ENCODE measurements at places on chromosomes 16 and 17.

GRCh38 chr17:34156401-34156740, 98.7 kb upstream of the CCL2 start:
- DNase-seq: no peak

DNA sequence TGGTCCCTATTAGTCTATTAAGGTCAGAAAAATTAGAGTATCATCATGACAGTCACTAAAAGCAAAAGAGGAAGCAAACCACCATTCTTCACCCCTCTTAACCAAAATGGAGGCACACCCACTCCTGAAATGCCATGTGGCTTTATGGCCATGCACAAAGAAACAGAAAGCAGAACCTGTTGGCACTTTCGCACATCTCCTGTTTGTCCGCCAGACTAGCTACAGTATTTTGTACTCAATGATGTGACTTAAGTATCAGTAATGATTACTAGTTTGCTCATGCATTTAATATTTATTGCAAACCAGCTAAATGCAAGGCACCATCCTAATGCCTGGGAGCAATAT, 70.2 kb upstream of the GNAO1 start:
- no peak for DNase-seq

- peak; percentile 30 for DNase-seq
Measured at GRCh38 chr16:69366431-69366830, 14.8 kb upstream of the TMED6 start.

DNA sequence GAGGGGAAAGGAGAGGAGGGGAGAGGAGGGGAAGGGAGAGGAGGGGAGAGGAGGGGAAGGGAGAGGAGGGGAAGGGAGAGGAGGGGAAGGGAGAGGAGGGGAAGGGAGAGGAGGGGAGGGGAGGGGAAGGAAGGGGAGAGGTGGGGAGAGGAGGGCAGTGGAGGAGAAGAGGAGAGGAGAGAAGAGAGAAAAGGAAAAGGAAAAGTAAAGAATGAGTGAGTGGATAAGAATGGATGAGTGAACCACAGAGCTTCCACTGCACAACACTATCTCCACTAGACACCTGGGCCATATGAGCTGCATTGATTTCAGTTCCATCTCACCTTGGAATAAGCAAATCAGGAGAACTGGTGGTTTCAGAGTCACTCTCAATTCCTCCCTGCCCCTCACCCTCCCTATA, 204.1 kb upstream of the TOX3 start:
- DNase-seq: no peak

DNA sequence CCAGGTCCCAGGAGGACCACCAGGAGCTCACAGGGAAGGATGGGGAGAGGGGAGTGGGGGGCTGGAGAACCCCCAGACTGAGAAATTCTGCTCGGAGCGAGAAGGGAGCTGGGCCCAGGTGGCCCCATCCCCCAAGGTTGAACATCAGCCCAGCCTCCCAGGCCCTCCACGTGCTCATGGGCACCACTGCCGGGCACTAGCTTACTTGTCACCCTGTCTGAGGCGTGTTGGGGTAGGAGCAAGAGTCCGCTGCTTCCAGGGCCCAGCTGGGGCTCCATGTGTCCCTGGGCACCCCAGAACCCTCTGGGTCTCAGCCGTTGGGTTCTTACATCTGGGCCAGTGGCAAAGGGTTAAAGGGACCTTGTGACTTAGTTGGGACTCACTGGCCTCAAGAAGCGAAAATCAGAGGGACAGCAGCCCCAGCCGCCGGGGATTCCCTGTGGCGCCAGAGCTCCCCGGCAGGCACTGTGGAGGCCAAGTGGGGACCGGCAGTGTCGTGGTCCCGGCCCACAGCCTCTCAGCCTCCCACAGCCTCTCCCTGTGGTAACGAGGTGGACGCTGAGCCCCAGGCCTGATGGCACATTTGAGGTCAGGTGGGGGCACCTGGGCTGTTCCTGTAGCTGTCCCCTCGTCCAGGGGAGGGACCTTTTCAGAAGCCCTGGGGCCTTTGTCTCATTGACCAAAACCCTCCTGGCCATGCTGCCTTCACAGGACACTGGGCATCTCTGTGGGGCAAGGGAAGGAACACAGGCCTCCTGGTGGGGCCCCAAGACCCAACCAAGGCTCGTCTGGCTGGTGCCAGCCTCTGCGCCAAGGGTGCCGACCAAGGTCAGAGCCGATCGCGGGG, 33.7 kb upstream of the CDH15 start:
- DNase-seq: no peak

GRCh38 chr16:51747329-51747728, 596.3 kb upstream of the SALL1 start:
- no peak for DNase-seq

DNA sequence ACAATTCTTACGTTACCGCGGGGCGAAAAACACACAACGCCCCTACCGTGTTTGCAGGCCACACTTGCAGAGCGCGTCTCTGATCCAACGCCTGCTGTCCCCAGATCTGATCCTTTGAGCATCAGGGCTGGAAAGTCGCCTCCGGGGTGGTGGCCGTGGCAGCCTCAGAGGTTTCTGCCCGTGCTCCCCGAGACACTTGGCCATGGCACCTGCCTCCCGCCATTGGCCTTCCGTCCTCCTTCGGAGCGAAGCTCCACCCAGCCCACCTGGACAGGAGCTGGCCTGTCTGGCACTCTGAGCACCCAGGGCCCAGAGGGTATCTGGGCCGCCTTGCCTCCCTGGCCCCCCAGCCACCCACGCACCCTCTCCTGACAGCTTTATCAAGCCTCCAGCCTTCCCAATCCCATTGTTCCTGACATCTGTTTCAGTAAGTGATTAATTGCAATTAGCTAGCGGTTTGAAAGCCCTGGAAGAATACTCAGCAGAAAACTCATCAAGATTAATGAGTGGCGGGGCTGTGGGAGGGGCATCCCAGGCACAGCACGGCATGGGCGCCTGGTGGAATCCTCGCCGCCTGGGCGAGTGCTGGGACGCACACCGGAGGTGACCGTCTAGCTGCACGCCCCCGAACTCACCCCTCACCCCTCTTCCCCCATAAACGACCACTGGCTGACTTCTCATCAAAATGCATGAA, 181.5 kb upstream of the GSE1 start:
- DNase-seq: no peak

GRCh38 chr17:57517632-57518456, 227.3 kb downstream of the CCDC182 start:
- DNase-seq: no peak

DNA sequence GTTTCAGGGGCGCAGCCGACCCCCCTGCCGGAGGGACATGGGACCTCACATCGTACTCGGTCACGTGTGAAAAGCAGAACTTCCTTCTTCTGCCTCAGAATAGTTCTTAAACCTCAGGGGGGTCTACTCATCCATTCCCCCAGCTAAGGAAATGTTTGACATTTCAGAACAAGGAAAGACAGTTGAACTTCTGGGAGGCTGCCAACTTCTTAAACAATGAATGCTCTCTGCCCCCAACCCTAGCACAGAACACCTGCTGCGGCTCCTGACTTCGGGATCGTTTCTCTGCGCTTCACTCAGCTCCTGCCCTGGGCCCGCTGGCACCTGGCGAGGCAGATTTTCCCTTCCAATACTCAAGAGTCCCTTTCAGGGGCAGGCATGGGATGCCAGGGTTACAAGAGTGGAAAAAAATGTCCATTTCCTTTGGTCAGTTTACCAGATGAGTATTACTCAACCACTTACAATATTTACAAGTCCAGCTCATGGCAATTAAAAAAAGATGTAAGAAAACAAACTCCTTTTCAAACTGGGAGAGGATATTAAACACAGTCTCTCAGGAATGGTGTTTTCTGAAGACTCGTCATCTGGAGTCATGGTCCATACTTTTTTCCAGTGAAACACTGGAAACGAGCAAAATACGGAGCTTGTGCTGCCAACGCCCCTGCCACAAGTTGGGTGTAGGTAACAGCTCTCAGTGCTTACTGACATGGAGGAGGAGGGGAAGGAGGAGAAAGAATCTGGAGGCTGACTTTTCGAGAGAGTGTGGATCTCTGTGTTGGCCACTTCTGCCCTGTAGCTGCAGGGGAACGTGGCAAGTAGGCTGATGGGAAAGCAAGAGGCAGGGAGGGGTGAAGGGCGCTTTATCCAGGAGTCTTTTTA, 235.7 kb downstream of the NTN1 start:
- DNase-seq: no peak

DNA sequence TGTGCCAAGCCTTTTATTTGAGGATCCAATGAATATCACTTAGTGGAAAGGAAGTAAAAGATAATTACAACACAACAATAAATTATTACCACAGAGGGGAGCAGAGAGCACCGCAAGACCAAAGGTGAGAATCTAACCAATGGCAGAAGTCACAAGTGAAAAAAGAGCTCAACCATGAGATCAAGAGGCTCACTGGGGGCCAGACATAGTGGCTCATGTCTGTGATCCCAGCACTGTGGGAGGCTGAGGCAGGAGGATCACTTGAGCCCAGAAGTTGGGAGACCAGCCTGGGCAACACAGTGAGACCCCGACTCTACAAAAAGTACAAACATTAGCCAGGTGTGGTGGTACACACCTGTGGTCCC, 17.7 kb downstream of the ANKRD11 start:
- no peak for DNase-seq

GRCh38 chr17:39187152-39187830, 10.2 kb downstream of the CACNB1 start:
- DNase-seq: no peak

DNA sequence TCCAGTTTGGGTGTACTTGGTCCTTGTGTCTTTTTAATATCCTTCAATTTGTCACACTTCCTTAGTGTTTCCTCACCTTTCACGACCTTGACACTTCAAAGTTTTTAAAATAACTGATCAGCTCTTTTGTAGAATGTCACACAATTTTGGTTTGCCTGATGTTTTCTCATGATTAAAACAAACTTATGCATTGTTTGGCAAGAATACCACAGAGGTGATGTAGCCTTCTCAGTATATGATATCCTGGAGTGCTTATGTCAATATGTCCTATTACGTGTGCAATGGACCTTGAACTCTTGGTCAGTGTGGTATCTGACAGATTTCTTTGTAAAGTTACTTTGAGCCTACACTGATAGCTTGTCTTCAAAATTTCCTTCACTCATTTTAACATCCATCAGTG, 297.4 kb downstream of the CNTNAP4 start:
- no peak for DNase-seq

DNA sequence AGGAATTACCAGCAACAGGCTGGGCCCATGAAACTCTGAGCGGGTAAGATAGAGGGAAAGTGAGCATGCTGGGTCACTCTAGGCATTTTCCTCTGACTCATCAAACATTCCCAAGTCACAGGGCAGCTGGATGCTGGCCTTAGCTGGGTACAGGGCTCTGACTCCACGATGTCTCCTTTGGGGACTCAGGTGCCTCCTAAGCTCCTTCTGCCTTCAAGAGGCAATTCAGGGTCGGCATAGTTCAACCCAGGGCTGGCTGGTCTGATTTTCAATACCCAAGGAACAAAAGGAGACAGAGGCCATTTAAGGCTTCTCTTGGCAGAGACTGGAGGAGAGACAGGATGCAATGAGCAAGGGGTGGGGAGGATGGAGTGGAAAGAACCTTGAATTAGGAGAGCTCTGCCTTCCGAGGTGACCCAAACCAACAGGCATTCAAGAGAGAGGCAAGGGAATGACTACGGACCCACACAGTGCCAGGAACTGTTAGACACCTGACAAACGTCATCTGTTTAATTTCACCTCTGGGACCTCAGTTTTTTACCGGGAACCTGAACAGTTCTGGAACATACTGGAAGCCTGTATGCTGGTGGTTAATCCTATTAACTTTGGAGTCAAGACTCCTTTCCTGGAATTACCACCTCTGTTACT, 910 bp downstream of the WBP2 start:
- DNase-seq: no peak

DNA sequence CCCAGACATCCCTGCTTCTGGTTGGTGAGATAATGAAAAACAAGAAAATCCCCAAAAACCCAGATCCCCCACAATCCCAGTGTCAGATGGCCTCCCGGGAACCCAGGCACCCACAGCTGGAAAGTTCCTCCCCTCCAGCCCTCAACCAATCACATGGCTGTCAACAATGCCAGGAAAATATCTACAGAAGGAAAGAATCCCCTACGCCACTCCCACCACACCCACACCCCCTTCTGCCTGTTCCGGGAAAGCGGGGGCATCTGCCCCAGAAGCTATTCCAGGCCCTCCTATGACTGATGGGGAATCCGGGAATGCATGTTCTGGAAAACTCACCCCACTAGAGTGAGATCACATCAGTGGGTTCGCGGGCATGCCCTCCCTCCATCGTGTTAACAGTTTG, 1.8 kb downstream of the TMEM95 start:
- no peak for DNase-seq

DNA sequence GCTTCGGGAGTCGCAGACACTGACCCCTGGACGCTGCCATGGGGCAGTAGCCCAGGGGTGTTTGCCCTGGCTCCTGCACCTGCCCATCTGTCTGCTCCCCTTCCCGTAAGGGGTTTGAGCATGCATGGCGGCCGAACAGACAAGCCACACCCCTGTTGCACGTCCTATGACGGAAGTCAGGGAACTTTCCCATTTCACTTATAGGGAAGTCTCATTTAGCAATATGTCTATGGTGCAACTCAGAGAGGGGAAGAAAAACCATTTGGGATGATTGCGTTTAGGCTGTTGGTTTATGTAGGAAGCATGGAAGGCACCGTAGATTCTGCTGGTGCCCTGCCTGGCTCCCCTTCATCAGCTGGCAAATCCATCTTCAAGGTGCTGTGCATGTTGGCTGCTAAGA, 112.5 kb downstream of the HAPSTR1 start:
- DNase-seq: no peak

- no peak for DNase-seq
Measured at GRCh38 chr17:17845046-17845775, 8.4 kb upstream of the SREBF1 start.

DNA sequence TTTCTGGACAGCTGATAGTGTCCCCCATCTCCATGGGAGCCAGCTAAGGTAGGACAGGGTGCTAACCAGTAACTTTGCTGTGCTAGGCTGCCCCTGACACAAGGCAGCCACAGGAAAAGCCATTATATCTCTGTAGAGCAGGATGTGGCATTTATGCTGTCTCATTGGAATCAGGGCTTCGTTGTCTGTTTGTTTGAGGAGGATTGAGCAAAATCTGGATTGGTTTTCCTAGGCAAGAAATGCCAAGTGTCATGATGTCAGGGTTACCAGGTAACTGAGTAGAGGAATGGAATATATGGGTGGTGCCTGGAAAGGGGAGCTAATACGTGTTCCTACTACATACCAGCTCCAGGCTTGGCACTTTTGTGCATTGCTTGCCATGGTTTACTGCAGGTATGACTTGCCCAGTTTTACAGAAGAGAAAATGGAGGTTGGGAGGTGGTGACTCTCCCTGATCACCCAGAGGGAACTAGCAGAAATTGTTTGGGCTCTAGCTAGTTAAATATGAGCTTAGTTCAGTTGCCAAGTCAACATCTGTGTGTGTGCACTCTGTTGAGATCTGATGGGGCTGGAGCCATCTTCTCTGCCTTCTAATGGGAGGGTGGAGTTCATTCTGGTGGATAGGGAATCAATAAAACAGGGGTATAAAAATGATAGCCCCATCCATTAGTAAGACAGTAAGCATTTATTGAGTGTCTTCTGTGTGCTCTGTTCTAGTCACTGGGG, 33.9 kb downstream of the GNAO1 start:
- no peak for DNase-seq

GRCh38 chr16:10504404-10504885, 76.0 kb downstream of the EMP2 start:
- no peak for DNase-seq

GRCh38 chr16:28478506-28479180, 6.5 kb upstream of the NPIPB7 start:
- DNase-seq: no peak
